ENCODE measurements at places on chromosomes 3 and 15. TPM values are rescaled to one million over a fixed set of nuclear protein-coding genes. Genes with fewer than 3 reads are reported as not detected.

GRCh38 chr15:29571792-29572431 is 250.4 kb downstream of the TJP1 start:
- no peak for DNase-seq

GRCh38 chr3:197485143-197485542 is 70.6 kb downstream of the BDH1 start:
- no peak for DNase-seq

GRCh38 chr3:78814893-78815562 is 952.8 kb downstream of the ROBO1 start:
- no peak for DNase-seq

The OR5H14 gene
- not detected for total RNA-seq

The CLDN18 gene
- total RNA-seq, result not detected

The TM6SF1 gene
- total RNA-seq, result not detected

Measured in HepG2 (cell line).